Activated CD8-positive, alpha-beta T cell treated with anti-CD3 and anti-CD28 coated beads, Interleukin-2, amount 10 ng/mL, durations not matched to agents 7 days and 5 days (primary cell): ENCODE measurements at places on chromosomes 5 and 9. TPM values are rescaled to one million over a fixed set of nuclear protein-coding genes. Genes with fewer than 3 reads are reported as not detected.

- no peaks in the 10 kb centered on the region for H3K36me3 ChIP-seq
- no peak overlapping the region for H3K27ac ChIP-seq
- no peak for DNase-seq
- no peak overlapping the region for H3K4me3 ChIP-seq
- peaks cover 5% of the 10 kb centered on the region for H3K27me3 ChIP-seq
- peaks cover 7% of the 10 kb centered on the region for H3K4me1 ChIP-seq
Observed at GRCh38 chr5:60522292-60522905, 177.6 kb downstream of the DEPDC1B start.

The CCDC180 gene
- 5.1 TPM for total RNA-seq

DNA sequence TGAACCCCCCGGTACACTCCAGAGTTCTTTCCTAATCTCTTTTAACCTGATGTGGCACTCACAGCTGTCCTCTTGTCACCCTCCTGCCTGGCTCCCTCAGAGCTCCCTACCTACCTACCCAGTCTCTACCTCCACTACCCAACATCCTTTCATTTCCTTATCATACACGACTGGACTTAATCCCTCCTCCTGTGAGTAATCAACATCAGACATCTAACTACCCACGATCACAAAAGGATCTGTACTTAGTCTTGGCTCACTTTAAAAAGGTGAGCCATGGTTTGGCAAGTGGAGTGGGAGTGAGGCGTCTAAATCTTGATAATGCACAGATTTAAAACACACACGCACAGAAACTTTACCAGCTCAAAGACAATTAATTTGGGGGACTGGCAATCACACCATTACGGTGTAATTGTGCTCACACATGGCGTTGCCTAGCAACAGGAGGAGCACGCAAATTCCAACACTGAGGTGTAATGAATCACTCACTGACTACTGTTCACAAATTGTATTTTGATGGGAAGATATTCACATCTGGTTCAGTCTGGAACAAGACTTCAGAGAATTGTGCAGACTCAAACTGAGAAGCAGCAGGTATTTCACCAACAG lies 235.9 kb downstream of the EPB41L4A start:
- H3K4me1 ChIP-seq, result no peaks in the 10 kb centered on the region
- H3K4me3 ChIP-seq, result no peak overlapping the region
- no peak for DNase-seq
- H3K27me3 ChIP-seq, result peaks cover 32% of the 10 kb centered on the region

- H3K4me1 ChIP-seq, result no peaks in the 10 kb centered on the region
- no peaks in the 10 kb centered on the region for H3K27me3 ChIP-seq
- no peak overlapping the region for H3K4me3 ChIP-seq
- H3K36me3 ChIP-seq, result no peaks in the 10 kb centered on the region
- H3K27ac ChIP-seq, result no peak overlapping the region
- DNase-seq, result peak; percentile 56
Observed at GRCh38 chr9:95131023-95131943, 186.2 kb downstream of the FANCC start.

The SCGB3A2 gene
- not detected for total RNA-seq
